ENCODE measurements at places on chromosomes 2 and 18.

DNA sequence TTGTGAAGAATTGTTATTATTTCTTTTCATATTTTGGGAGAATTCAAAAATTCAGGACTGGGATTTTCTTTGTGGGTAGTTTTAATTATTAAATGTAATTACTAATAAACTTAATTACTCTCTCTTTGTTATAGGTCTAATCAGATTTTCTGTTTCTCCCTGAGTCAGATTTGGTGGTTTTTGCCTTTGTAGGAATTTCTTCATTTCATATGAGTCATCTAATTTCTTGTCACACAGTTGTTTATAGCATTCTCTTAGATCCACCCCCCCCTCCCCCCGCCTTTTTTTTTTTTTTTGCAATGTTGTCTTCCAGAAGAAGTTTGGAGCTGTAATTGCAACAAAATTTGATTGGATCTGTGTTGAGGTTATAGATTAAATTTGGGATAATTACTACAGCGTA is 26.0 kb upstream of the GALR1 start:
- peak; percentile 74 for DNase-seq

GRCh38 chr2:110655701-110656100 is 22.2 kb downstream of the BUB1 start:
- peak; percentile 67 for DNase-seq

DNA sequence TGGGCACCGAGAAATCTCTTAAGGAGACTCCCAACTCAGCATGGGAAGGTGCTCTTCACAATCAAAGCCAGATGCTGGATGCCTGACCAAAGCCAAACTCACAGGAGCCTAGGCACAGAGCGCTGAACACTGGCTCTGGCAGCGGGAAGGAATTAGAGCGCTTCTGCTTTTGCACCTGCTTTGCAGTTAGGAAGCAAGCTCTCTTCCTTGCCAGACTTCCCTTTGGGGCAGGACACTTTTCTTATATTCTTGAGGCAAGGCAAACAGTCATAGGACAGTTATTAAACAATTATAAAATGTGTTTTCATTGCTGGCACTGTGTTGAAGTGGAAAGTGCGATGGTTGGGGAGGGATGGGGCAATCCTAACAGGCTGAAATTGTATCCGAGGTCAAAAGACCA is 79.6 kb upstream of the DNMT3A start:
- no peak for DNase-seq

GRCh38 chr18:48161911-48162698 is 231.6 kb upstream of the SMAD2 start:
- no peak for DNase-seq

DNA sequence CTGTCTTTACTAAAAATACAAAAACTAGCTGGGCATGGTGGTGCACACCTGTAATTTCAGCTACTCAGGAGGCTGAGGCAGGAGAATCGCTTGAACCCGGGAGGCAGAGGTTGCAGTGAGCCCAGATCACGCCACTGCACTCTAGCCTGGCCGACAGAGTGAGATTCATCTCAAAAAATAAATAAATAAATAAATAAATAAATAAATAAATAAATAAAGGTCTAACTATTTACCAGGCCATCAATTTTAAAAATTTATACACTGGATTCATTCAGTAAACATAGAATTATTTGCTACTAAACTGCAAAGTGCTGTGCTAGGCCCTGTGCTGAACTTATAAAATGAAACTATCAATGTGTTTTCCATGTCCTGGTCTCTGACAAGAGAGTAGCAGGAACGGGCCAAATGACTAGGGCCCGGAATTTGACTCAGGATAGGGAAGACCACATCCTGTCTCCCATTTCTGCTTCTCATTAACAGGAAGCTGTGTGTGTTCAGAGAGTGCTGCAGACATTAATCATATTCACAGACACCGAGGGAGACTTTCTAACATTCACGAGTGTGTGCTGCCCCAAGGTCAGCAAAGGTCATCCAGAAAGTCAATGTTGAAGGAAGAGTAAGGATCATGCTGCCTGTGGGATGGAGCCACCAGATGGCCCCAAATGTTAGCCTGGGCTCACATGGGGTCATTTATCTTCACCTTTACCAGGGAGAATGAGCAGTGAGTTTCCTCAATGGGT is 95.8 kb downstream of the SPP2 start:
- DNase-seq: peak; percentile 81

GRCh38 chr2:127685410-127686080 is 10.2 kb upstream of the LIMS2 start:
- peak; percentile 37 for DNase-seq

All from iris pigment epithelial cell (primary cell).